ENCODE measurements at places on chromosomes 3 and 15.
A peak's percentile ranks its signal among the peaks of the same experiment; 100 is the strongest.

- no peak for DNase-seq
Observed at GRCh38 chr3:10962481-10963036, 30.0 kb upstream of the SLC6A1 start.

DNA sequence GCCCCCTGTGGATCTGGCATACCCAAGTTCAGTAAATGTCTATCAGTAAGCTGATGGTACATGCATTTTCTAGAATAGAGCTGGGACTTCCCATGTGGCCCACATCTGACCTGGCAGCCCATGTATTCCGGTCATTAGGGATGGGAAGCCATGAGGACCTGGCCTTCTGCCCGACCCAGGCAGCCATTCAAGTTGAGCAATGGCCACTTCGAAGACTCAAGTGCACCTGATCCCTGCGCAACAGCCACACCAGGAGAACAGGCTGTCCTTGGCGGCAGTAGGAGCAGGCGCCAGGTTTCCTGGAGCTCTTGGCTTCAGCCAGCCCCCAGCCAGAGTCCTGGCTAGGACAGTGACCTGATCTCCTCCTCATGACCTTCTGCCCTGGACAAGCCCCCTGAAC lies 14.6 kb downstream of the HEMK1 start:
- DNase-seq = no peak

DNA sequence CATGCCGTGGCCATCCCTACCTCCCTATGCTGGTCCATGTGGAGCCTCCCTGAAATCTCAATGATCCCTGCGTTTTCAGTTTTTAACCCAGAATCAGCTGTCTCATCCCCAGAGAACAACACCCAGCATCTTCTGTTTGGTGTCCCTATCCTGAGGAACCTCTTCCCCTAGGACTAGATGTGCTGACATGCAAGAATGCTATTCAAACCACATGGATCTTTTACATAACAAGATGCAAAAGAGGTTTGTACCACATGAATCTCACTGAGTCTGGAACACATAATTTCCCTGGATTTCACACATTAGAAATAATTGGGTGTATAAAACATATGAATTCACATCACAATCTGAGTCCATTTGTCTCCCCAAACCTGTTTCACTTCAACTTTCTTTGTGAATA lies 174.6 kb upstream of the NECTIN3 start:
- DNase-seq = no peak

- peak; percentile 80 for DNase-seq
Observed at GRCh38 chr15:89206908-89207331, 14.5 kb downstream of the RLBP1 start.

DNA sequence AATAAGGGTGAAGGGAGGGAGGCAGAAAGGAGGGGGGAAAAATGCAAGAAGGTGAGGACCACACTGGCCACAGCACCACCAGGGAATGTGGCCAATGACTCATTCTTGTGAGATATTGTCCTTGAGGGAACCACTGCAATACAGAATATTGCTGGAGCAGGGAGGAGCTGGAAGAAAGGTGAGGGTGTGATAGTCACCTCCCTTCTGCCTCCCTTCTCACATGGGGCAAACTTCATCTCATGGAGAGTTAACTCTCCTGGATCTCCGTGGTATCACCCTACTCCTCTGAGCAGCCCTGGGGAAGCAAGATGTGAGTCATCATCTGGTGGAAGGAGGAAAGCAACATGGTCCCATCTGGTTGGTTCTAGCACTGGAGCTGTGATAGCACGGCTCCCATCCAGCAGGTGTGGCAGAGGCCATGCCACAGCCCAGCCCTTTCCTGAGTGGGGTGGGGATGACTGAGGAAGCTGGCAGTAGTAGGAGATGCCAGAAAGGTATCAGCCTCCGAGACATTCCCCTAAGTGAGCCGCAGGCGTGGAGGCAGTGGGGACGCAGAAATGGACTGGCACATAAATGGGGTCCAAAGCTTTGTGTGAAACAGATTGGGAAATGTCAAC lies 115.9 kb upstream of the LPP start:
- DNase-seq = no peak
